Bladder microvascular endothelial cell (primary cell): ENCODE measurements at places on chromosomes 1 and 21. TPM values are rescaled to one million over a fixed set of nuclear protein-coding genes. Genes with fewer than 3 reads are reported as not detected.

LPAR3 gene
- 0.13 TPM in 1 of 2 replicates, not detected in the other for total RNA-seq

RORC gene
- not detected in 2 replicates for total RNA-seq

ZMYM1 gene
- total RNA-seq: 11.8 and 27.1 TPM in 2 replicates

CFHR2 gene
- not detected in 2 replicates for total RNA-seq

FOXD2 gene
- under 0.01 and 0.06 TPM in 2 replicates for total RNA-seq

TNFAIP8L2 gene
- 0.16 TPM in 1 of 2 replicates, not detected in the other for total RNA-seq

RGS4 gene
- total RNA-seq: 12.0 and 29.3 TPM in 2 replicates

VHLL gene
- total RNA-seq: 0.19 TPM in 1 of 2 replicates, not detected in the other

AADACL4 gene
- total RNA-seq: not detected in 2 replicates

ASCL5 gene
- total RNA-seq: not detected in 2 replicates

CASQ2 gene
- total RNA-seq: not detected in 2 replicates

PTPN7 gene
- total RNA-seq: 0.13 and 0.49 TPM in 2 replicates

MTOR gene
- 36.4 and 103 TPM in 2 replicates for total RNA-seq

CLCN6 gene
- 6.0 and 11.5 TPM in 2 replicates for total RNA-seq

LIX1L gene
- total RNA-seq: 13.0 and 22.0 TPM in 2 replicates

TRIM46 gene
- 1.6 and 4.5 TPM in 2 replicates for total RNA-seq

SPRR1A gene
- not detected in 2 replicates for total RNA-seq

LGR6 gene
- not detected in 2 replicates for total RNA-seq

SPRR2G gene
- not detected in 2 replicates for total RNA-seq

DCDC2B gene
- not detected in 2 replicates for total RNA-seq

FCGR3A gene
- total RNA-seq: not detected in 2 replicates

ZNF593OS gene
- total RNA-seq: not detected in 2 replicates

KCNJ15 gene
- 1.1 and 1.4 TPM in 2 replicates for total RNA-seq
